ENCODE measurements at places on chromosomes 4 and X. TPM values are rescaled to one million over a fixed set of nuclear protein-coding genes. Genes with fewer than 3 reads are reported as not detected.

Gene FAM184B
- total RNA-seq: 0.19 TPM

- H3K36me3 ChIP-seq: no peaks in the 10 kb centered on the region
- DNase-seq: no peak
- no peaks in the 10 kb centered on the region for H3K27me3 ChIP-seq
- no peaks in the 10 kb centered on the region for H3K4me1 ChIP-seq
Measured at GRCh38 chr4:110667670-110668069, 44.8 kb upstream of the PITX2 start.

DNA sequence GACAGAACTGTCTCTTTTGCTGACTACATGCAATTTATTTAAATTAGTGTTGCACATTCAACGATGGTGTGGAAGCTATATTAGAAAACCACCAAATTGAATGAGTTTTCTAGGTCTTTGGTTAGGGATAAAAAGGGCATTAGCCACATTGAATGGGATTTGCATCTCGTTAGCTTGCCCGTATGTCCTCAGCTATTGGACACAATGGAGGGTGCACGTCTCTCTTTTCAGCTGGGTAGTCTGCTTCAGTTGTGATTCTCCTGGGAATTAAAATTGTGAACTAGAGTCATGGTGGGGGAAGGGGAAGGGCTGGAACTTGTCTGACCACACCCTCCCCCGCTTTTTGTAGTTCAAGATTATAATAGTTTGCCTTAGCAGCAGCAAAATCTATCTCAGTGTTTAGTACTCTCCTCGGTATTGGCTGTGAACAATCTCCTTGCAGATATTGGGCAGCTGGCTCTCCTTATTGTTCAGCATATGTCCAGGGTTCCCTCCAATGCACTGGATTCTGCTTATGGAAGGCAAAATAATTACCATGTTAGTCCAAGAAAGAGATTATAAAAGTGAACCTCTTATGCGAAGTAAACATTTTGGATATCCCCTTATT, 23.3 kb downstream of the TRIM2 start:
- H3K27ac ChIP-seq: no peak overlapping the region
- no peaks in the 10 kb centered on the region for H3K27me3 ChIP-seq
- H3K4me1 ChIP-seq: no peaks in the 10 kb centered on the region
- no peak for DNase-seq

DNA sequence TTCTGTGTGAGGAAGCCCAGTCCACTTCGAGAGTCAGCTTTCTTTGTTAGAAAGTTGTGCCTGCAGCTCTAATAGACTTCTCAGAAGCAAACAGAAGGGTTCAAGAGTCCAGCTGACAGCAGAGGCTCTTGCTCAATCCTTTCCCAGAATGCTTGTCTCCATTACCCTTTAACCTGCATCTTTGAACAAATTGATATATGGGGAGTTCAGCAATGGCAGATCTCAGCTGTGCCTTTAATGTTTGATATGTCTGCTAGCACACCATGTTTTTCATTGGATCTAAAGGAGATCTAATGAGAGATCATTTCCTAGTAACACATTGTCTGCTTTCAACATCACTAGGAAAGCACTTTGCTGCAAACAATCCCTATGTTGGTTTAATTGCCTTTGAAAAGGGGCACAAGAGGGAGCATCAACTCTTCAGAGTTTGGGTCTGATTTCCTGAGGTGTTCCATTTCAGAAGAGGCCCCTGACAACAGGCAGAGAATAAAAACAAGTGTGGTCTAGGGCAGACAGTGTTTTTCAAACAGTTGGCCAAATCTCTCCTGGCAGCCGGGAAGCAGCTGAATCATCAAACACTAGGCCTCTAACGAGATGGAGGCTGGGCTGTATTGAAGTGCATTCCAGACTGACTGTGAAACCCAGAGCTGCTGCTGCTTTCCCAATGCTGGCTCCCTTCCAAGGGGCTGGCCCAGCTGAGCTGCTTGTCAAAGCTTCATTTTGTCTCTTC, 55.5 kb downstream of the LUZP4 start:
- no peaks in the 10 kb centered on the region for H3K4me1 ChIP-seq
- no peaks in the 10 kb centered on the region for H3K27me3 ChIP-seq
- no peak overlapping the region for H3K4me3 ChIP-seq
- peak; percentile 74 for DNase-seq
- peak overlapping the region; percentile 36 for H3K27ac ChIP-seq
- H3K36me3 ChIP-seq: no peaks in the 10 kb centered on the region

Gene ATP2B3
- 0.16 TPM for total RNA-seq

Gene TNMD
- not detected for total RNA-seq

Data from testis (tissue), 5 donors.